ENCODE measurements at places on chromosomes 1 and 21. TPM values are rescaled to one million over a fixed set of nuclear protein-coding genes. Genes with fewer than 3 reads are reported as not detected.

The WNT2B gene
- 0.66 TPM for total RNA-seq

The CYP4A11 gene
- total RNA-seq: not detected

The DDR2 gene
- 0.48 TPM for total RNA-seq

The CRP gene
- total RNA-seq: not detected

The S100A9 gene
- total RNA-seq: not detected

The SPRR2A gene
- not detected for total RNA-seq

The BACE2 gene
- 8.3 TPM for total RNA-seq

The S100A14 gene
- total RNA-seq: 0.63 TPM

The RNF11 gene
- total RNA-seq: 55.1 TPM

The FCRL5 gene
- total RNA-seq: 1.1 TPM

The TBX19 gene
- 0.48 TPM for total RNA-seq

The LAPTM5 gene
- 0.15 TPM for total RNA-seq

The PPM1J gene
- 13.2 TPM for total RNA-seq

DNA sequence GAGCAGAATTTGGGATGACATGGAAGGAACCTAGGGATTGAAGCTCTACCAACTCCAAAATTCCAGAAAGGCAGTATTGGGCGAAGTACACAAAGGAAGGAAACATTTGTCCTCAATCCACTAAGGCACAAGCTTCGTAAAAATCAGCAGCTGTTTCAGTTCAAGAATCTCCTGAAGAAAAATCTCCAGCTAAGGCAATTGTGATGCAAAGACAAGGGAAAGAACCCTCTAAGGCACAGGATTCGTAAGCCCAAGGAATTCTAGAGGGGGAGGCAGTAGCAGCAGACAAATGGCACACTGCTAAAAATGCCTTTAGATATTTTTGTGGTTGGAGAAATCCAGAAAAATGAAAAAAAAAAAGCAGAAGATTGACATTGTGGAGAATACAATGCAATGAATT is 64.5 kb upstream of the PLPPR5 start:
- no peak for DNase-seq

DNA sequence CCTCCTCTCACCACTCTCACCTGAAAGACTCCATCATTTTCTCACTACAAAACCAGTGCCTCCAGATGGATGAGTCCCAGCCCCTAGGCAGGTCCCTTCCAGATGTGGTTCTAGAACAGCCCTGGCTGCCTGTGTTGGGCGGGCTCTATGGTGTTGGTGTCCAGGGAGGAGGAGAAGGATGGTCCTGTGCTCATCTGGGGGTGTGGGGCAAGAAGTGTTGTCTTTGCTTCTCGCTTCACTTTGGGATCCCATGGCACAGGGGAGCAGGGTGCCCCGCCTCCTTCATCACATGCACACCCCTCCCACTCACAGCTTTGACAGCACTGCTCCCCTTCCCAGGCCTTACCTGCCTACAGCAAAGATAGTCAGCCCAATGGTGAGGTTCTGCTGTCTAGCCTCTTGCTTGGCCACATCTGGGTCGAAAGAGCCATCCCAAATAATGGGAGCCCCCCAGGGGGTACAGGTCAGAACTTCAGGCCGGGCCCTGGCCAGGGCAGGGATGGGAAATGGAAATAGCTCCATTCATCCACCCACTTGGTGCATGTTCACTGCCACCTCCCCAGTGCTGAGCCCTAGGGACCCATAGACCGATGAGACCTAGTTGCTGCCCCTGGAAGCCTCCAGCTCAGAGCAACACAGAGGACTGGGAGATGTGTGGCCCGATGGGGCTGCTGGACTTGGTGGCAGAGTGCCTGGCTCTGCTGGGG is 9.0 kb downstream of the A3GALT2 start:
- DNase-seq: no peak

DNA sequence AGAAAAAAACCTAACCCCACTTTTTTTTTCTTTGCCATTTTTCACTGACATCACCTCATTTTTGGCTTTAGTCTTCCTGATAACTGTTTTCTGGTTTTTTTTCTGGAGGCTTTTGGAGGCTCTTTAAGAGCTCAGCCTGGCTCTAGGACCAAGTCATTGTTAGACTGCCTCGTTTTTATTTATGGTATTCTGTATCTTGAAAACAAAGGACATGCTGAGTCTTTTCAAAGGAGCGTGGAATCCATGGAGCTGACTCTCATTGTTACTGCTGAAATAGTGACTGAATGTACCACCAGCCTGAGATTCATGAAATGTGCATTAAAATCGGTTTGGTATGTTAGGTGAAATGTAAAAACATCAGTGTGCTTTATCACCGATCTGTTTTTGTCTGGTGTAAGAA is 28.0 kb downstream of the RASAL2 start:
- DNase-seq: no peak

DNA sequence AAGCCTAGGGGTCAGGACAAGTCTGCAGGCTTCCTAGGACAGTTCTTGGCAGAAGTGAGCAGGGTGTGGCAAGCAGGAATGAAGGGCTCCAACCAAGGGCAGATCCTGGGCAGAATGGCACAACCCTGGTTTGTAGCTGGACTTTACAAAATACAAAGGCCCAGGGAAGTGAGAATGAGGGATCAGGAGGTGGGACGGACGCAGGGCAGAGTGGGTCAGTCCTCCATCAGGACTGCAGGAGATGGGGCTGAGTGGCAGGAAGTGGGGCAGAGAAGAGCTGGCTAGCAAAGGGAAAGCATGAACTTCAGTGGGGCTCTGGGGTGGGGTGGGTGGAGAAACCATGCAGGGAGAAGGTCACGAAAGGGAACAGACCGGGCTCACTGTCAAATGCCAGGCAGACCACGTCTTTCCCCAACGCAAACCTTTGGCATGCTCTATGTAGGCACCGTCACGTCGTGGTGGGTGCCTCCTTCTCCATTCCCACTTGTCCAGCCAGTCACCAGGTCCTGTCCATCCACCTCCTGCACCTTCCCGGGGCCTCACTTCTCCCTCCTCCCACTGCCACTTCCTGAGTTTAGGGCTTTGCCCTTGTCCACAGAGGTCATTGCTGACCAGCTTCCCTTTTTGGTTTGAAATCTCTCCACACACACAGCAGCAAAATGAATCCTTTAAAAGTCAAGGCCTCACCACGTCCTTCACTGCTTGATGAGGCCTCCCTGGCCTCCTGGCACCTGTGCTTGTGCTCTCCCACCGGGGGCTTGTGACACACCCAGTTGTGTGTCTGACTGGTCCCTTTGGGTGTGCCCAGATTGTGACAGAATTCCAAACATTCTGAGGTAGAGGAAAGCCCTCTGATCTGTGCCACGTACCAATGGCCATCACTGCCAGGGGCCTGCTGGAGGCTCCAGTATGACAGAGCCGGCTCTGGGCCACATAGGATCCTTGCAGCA is 8.7 kb upstream of the CLDN19 start:
- no peak for DNase-seq

DNA sequence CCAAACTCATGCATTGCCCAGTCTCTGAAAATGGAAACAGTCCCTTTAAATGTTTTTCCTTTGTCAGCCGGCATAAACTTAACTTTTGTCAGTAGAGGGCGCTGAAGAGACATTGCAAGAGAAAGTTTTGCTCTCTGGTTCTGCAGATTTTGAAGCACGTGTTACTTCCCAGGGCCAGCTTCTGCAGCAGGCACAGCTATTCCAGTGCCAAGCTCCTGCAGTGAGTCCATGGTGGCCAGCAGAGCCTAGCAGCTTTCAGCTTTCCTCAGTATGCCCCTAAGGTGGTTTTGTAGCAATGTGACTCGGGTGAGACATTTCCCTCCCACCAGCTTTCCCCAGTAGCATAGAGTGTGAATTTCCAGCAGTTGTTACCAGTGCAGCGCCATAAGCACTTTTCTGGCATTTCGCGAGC is 2.6 kb upstream of the IFI44L start:
- DNase-seq: peak; percentile 73

GRCh38 chr1:41698916-41699860 is 214.7 kb upstream of the EDN2 start:
- DNase-seq: no peak

DNA sequence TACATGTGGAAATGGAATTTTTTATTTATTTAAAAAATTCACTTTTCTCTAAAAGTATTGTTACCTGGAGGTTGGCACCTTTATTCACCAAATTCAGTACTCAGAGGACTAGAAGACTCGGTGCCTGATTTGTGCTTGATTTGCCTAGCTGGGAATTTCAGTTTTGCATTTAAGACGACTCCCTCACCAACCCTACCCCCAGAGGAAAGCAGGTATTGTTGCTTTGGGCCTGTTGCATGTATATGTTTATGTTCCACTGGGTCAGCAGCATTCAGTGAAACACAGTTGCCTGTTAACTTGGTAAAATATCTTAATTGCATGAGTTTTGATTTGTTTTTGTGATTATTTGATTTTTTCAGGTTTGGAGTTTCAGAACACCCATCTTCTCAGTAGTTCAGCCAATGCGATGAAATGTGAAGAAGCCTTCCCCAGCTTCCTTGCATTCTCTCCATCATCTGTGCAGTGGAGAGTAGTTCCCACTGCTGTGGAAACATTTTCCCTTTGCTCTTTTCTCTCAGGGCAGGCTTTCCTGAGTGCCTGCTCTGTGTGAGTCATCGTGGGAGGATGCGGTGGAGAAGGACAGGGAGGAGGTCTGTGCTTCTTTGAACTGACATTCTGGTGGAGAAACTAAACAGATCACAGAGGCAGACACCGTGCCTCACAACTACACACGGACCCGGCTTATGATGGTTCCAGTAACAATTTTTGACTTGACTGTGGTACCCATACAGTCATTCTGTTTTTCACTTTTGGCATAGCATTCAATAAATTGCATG is 6.4 kb downstream of the ADARB1 start:
- DNase-seq: no peak

DNA sequence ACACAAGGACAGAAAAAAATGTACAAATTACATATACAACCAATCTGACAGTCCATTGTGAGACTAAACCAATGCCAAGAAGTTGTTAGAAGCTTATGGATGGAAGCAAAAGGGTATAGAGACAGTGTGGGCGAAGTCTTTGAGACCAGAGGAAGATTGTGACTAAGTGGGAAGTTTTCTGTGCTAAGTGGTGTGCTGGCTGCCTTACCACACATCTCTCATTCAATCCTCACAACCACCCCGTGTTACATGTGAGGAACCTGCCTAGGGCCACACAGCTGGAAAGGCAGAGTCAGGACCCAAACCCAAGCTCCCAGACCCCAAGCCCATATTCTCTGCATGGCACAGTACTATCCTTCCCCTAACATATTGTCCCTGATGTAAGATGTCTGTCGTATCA is 53.5 kb upstream of the DUSP10 start:
- DNase-seq: no peak

- DNase-seq: no peak
These were observed 86.1 kb downstream of the CTH start for GRCh38 chr1:70497152-70497551.

- DNase-seq: no peak
These were observed 21.8 kb downstream of the TRPM2 start for GRCh38 chr21:44375281-44375651.

- no peak for DNase-seq
These were observed 5.4 kb downstream of the CPLANE2 start for GRCh38 chr1:16231331-16232315.

DNA sequence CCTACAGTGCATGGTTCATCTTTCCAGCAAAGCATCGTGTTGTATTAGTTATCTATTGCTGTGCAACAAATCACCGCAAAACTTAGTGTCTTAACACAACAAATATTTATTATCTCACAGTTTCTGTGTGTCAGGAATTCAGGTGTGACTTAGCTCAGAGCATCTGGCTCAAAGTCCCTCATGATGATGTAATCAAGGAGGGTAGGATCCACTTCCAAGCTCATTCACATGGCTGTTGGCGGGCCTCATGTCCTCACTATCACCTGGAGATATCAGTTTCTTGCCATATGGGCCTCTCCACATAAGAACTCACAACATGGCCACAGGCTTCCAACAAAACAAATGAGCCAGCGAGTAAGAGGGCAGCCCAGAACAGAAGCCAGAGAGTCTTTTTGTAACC is 135.6 kb upstream of the GJB5 start:
- no peak for DNase-seq

DNA sequence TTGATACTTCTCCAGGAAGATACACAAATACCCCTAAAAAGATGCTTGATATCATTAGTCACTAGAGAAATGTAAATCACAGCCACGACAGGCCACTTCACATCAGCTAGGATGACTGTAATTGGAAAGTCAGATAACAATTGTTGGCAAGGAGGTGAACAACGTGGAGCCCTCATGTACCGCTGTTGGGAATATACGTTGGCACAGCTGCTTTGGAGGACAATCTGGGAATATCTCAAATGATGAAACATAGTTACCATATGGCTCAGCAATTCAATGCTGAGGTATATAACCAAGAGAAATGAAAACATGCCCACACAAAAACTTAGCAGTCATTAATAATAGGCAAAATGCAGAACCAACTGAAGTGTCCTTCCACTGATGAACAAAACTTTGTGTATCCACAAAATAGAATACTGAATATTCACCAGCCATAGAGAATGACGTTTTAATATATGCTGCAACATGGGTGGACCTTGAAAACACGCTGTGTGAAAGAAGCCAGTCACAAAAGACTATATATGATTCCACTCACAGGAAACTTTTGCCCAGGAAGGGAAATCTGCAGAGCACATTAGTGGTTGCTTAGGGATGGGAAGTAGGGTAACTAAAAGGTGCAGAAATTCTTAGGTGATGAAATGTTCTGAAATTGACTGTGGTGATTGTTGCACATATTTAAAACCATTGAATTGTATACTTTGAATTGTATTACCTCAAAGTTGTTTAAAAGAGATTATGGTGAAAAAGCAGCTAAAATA is 95.4 kb downstream of the AHCTF1 start:
- no peak for DNase-seq

- DNase-seq: no peak
These were observed 20.1 kb downstream of the C8A start for GRCh38 chr1:56874689-56875088.

- no peak for DNase-seq
These were observed 20.4 kb downstream of the SSX2IP start for GRCh38 chr1:84669831-84670230.

- no peak for DNase-seq
These were observed 34.9 kb upstream of the TMEM52 start for GRCh38 chr1:1954015-1954414.

DNA sequence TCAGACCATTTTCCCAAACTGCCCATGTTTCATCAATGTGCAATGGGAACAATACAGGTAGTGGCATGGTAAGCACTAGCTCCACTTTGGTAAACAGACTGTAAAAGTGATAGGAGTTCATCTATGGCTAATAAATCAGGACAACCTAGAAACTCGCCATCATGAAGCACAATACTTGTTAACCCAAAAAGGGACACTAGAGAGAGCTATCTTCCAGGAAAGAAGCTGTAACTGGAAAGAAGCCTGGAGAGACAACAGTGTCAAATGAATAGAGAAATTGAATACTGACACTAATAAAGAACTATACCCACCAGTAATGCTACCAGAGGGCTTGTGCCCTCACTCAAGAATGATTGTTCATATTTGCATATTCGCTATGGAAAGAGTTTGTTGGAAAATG is 164.7 kb upstream of the RGS18 start:
- no peak for DNase-seq

DNA sequence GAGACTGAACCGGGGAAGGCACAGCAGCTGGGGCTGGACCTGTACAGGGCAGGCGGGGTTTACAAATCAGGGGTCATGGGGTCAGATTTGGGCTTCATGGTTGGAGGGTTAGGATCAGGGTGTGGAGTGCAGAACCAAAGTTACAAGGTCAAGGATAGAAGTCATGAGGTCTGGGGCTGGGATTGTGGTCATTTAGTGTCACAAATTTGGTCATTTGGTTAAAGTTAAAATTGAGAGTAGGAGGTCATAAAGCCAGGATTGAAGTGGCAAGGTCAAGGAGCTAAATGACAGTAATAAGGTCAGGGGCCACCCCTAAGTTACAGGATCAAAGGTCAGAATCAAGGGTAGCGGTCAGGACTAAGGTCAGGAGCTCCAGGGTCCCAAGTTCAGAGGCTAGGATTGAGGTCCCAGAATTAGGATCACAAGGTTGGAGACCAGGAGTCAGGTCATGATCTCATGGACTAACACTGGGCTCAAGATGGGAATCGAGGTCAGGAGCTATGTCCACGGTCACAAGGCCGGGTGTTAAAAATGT is 20.4 kb downstream of the SERINC2 start:
- no peak for DNase-seq
